ENCODE measurements at places on chromosomes 5 and 9. TPM values are rescaled to one million over a fixed set of nuclear protein-coding genes. Genes with fewer than 3 reads are reported as not detected.

Gene MARVELD2
- total RNA-seq: 20.9 TPM

Gene PDE8B
- 28.1 TPM for total RNA-seq

Gene SLC34A1
- total RNA-seq: not detected

Gene MSX2
- total RNA-seq: 0.18 TPM

Gene IFNA2
- total RNA-seq: not detected

DNA sequence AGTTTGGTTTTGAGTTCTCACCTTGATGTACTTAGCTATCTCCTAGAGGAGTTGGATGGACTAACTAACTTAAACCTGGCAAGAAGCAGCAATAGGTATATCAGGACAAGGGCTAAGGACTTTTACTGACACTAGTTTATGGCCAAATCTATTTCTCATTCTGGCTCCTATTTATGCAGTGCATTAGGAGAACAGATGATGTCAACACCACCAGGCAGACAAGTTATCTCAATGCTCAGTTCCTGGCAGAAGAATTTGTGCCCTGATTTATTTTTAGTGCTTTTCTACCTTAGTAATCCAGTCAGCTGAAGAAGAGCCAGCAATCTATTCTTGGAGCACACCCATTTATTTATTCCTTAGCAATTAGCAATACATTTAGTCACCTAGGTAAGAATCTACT lies 30.7 kb upstream of the MYOT start:
- H3K36me3 ChIP-seq: no peaks in the 10 kb centered on the region
- no peaks in the 10 kb centered on the region for H3K27me3 ChIP-seq
- no peak overlapping the region for H3K4me3 ChIP-seq
- no peak overlapping the region for H3K27ac ChIP-seq
- peaks cover 4% of the 10 kb centered on the region for H3K4me1 ChIP-seq

DNA sequence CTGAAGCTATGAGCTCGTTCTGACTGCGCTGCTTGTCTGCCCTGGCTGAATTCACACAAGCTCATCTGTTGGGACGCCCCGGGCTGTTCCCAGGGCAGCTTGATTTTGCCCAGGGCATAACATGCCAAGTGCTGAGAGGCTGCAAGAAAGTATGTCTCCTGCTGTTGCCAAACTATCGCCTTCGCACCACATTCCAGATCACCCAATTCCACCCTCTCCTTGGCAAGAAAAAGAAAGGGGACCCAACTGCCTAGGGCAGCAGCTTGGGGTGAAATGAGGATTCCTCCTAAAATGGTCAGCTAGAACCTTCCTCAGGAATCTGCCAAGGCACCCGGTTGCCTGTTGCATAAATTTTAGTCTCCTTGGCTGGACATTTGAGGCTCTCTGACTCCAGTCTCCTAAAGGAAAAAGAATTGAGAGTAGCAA lies 21.2 kb downstream of the COL15A1 start:
- peak overlapping the region; percentile 69 for H3K27ac ChIP-seq
- H3K27me3 ChIP-seq: no peaks in the 10 kb centered on the region
- no peak overlapping the region for H3K4me3 ChIP-seq
- H3K4me1 ChIP-seq: peaks cover 68% of the 10 kb centered on the region
- DNase-seq: no peak
- H3K36me3 ChIP-seq: no peaks in the 10 kb centered on the region

GRCh38 chr9:136267261-136268111 lies 21.9 kb upstream of the QSOX2 start:
- no peaks in the 10 kb centered on the region for H3K36me3 ChIP-seq
- peaks cover 15% of the 10 kb centered on the region for H3K4me1 ChIP-seq
- H3K27me3 ChIP-seq: peaks cover 24% of the 10 kb centered on the region
- H3K4me3 ChIP-seq: peak overlapping the region; percentile 52
- H3K27ac ChIP-seq: peak overlapping the region; percentile 71

GRCh38 chr9:124551472-124552272 lies 44.5 kb upstream of the NR5A1 start:
- DNase-seq: peak; percentile 79
- peaks cover 3% of the 10 kb centered on the region for H3K27me3 ChIP-seq
- no peaks in the 10 kb centered on the region for H3K36me3 ChIP-seq
- H3K27ac ChIP-seq: no peak overlapping the region

GRCh38 chr5:172165465-172165864 lies 22.6 kb downstream of the STK10 start:
- no peak overlapping the region for H3K4me3 ChIP-seq
- H3K36me3 ChIP-seq: peaks cover 4% of the 10 kb centered on the region
- peak overlapping the region; percentile 10 for H3K27ac ChIP-seq

GRCh38 chr5:172950176-172950965 lies 8.9 kb upstream of the RPL26L1 start:
- H3K36me3 ChIP-seq: peaks cover 65% of the 10 kb centered on the region
- H3K4me1 ChIP-seq: no peaks in the 10 kb centered on the region
- no peak overlapping the region for H3K4me3 ChIP-seq

- peaks cover 11% of the 10 kb centered on the region for H3K4me1 ChIP-seq
- no peak overlapping the region for H3K4me3 ChIP-seq
- H3K27ac ChIP-seq: peak overlapping the region; percentile 56
- peaks cover 3% of the 10 kb centered on the region for H3K36me3 ChIP-seq
These were observed 103.2 kb downstream of the DPYSL3 start for GRCh38 chr5:147406636-147407035.

DNA sequence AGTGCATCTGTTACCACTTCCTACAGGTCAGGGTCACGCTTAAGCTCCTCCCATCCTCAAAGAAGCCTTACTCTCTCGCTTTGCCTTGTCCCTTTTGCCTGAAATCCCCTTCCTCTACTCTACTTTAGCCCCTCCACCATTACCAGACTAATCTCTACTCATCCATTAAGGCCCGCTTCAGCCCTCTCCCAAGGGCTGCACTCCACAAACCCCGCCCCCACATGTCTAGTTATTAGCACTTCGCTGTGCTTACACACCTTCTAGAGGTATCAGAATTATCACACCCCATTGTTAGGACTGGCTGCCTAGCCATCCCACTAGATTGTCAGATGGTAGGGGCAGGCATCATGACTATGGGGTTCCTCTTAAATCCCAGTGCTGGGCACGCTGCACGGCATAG lies 565.7 kb upstream of the WWC1 start:
- H3K36me3 ChIP-seq: no peaks in the 10 kb centered on the region
- no peak overlapping the region for H3K4me3 ChIP-seq
- H3K27ac ChIP-seq: no peak overlapping the region
- no peak for DNase-seq
- H3K27me3 ChIP-seq: no peaks in the 10 kb centered on the region

GRCh38 chr5:107385708-107386107 lies 285.0 kb downstream of the EFNA5 start:
- H3K4me1 ChIP-seq: peaks cover 10% of the 10 kb centered on the region
- DNase-seq: no peak
- no peak overlapping the region for H3K27ac ChIP-seq
- H3K36me3 ChIP-seq: no peaks in the 10 kb centered on the region
- no peak overlapping the region for H3K4me3 ChIP-seq

DNA sequence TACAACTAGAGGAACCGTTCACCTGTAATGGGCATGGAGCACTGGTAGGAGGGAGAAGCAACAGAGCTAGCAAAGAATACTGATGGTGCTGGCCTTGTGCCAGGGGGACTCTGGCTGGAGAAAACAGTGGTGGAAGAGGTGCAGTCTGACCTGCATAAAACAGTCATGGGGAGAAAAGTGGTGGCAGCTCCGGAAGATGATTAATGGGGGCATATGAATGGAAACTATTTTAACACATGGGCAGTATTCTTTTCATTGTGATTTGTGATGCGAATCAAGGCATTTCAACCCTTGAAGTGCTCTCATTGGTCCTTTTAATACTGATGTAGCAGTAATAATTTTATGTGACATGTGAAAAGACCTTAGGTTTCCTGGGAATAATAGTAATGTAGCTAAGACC lies 219.6 kb downstream of the ADAMTS6 start:
- no peak overlapping the region for H3K27ac ChIP-seq
- peak; percentile 21 for DNase-seq
- H3K36me3 ChIP-seq: no peaks in the 10 kb centered on the region
- no peak overlapping the region for H3K4me3 ChIP-seq

- peak; percentile 81 for DNase-seq
- H3K4me3 ChIP-seq: no peak overlapping the region
- peaks cover 8% of the 10 kb centered on the region for H3K4me1 ChIP-seq
These were observed 79.8 kb downstream of the RICTOR start for GRCh38 chr5:38994324-38994927.

DNA sequence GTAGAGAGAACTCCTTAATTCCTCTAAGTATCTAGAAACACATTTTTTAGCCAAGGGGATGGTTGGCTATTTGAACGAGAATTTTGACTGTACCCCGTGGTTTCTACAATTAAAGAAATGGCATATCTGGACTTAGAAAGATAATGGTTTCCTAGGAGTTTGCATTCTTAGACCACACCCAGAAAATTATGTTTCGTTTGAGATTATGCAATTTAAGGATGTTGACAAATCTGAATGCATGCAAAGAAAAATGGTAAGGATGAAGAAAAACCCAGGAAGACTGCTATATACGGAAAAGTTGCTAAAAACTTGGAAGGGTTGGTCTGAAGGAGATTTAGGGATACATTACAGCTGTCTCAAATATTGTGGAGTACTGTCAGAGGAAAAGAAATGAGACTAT lies 538.5 kb upstream of the WWC1 start:
- DNase-seq: no peak
- H3K4me3 ChIP-seq: no peak overlapping the region
- no peaks in the 10 kb centered on the region for H3K4me1 ChIP-seq
- H3K27me3 ChIP-seq: no peaks in the 10 kb centered on the region
- H3K36me3 ChIP-seq: no peaks in the 10 kb centered on the region

- no peak overlapping the region for H3K4me3 ChIP-seq
- H3K36me3 ChIP-seq: no peaks in the 10 kb centered on the region
- no peaks in the 10 kb centered on the region for H3K4me1 ChIP-seq
- no peak overlapping the region for H3K27ac ChIP-seq
These were observed 116.9 kb upstream of the ARRDC3 start for GRCh38 chr5:91499943-91500531.

GRCh38 chr5:172708183-172708505 lies 62.9 kb downstream of the DUSP1 start:
- no peak for DNase-seq
- peaks cover 1% of the 10 kb centered on the region for H3K4me1 ChIP-seq
- no peaks in the 10 kb centered on the region for H3K36me3 ChIP-seq
- peaks cover 35% of the 10 kb centered on the region for H3K27me3 ChIP-seq
- H3K4me3 ChIP-seq: no peak overlapping the region

DNA sequence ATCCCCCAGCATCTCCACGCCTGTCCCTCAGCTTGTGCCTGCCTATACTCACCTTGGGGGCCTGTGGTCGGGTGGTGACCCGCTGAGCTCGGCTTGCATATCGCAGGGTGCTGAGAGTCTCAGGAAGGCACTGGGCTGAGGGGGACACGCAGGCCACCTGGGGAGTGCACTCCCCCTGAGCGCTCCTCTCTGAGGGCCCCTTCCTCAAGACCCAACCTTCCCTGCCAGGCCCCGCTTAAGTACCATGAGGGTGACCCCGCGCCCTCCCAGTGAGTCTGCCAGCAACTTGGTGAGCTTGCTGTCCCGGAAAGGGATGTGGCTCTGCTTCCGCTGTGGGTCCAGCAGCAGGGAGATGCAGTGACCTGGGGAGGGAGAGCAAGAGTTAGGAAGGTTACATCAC lies 4.1 kb downstream of the KIF12 start:
- H3K27me3 ChIP-seq: peaks cover 34% of the 10 kb centered on the region
- H3K27ac ChIP-seq: no peak overlapping the region
- DNase-seq: no peak
- H3K36me3 ChIP-seq: peaks cover 23% of the 10 kb centered on the region
- peaks cover 31% of the 10 kb centered on the region for H3K4me1 ChIP-seq

- no peak overlapping the region for H3K27ac ChIP-seq
- DNase-seq: no peak
- no peaks in the 10 kb centered on the region for H3K36me3 ChIP-seq
- no peaks in the 10 kb centered on the region for H3K4me1 ChIP-seq
- H3K27me3 ChIP-seq: no peaks in the 10 kb centered on the region
These were observed 217.3 kb downstream of the LRRC70 start for GRCh38 chr5:62795926-62796325.

DNA sequence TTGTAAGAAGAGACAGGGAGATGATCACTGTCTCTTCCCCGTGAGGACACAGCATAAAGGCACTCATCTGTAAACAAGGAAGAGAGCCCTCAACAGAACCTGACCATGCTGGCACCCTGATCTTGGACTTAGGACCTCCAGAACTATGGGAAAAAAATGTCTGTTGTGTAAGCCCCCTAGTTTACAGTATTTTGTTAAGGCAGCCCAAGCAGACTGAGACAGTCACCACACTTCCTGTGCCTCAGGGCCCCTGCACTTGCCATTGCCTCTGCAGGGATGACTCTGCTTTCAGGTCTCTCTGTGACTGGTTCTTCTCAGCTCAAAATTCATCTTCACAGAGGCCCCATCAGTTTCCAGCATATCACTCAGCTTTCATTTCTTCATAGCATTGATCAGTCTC lies 372.1 kb downstream of the TLE1 start:
- no peaks in the 10 kb centered on the region for H3K36me3 ChIP-seq
- no peaks in the 10 kb centered on the region for H3K27me3 ChIP-seq
- DNase-seq: no peak
- H3K4me1 ChIP-seq: no peaks in the 10 kb centered on the region
- H3K4me3 ChIP-seq: no peak overlapping the region
- H3K27ac ChIP-seq: no peak overlapping the region

DNA sequence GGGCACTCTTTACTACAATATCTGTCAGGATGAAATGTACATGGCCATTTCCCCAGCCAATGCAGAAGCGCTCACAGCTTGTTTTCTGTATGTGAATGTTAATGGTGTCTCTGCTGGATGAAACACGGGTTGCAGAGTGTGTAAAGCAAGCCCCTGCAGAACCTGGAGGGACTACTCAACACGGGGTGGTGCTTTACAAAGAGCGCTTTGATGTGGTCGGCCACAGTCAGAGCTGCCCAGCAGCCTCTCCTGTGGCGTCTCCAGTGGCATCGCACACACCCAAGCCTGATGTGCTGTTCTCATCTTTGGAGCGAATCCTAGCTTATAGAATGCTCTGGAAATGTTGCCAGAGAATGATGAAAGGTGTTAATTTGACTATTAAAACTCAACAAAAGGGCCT lies 162.7 kb upstream of the NFIL3 start:
- H3K27me3 ChIP-seq: no peaks in the 10 kb centered on the region
- no peak overlapping the region for H3K4me3 ChIP-seq
- H3K36me3 ChIP-seq: no peaks in the 10 kb centered on the region
- no peaks in the 10 kb centered on the region for H3K4me1 ChIP-seq
